ENCODE measurements at places on chromosomes 11 and 22. TPM values are rescaled to one million over a fixed set of nuclear protein-coding genes. Genes with fewer than 3 reads are reported as not detected.

The NPTXR gene
- 2.9 TPM for total RNA-seq

The PRR33 gene
- not detected for total RNA-seq

- DNase-seq: no peak
Measured at GRCh38 chr11:67615728-67616430, 9.1 kb downstream of the NDUFV1 start.

GRCh38 chr11:75968021-75968625, 153.1 kb downstream of the UVRAG start:
- no peak for DNase-seq

GRCh38 chr11:132519241-132519815, 1013.0 kb downstream of the OPCML start:
- no peak for DNase-seq

DNA sequence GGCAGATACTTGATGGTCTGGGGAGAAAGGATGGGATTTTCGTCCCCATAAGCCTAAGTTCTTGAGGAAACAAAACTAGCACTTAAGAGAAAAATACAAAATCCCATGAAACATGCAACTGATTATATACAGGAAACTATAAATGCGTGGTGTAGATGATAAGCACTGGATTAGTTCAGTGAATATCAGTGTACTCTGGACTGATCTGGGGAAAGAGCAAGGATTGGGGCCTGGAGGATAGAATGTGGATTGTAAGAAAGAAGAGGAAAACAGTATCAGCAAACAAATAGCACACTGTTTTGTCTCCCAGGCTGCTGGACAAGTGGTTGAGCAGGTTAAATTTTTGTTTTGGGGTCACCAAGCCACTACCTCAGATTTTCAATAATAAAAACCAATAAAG, 49.8 kb downstream of the DCUN1D5 start:
- no peak for DNase-seq

GRCh38 chr22:30307041-30307574, 17.8 kb upstream of the CASTOR1 start:
- DNase-seq: no peak

All from HT1080 (cell line).